Activated T-helper 1 cell treated with Interleukin-2 at 50 U/mL for 16 hours (primary cell): ENCODE measurements at places on chromosomes 6 and 20.

- DNase-seq: no peak
These were observed 153.0 kb downstream of the REV3L start for GRCh38 chr6:111329882-111330633.

GRCh38 chr6:14401246-14401645 is 283.7 kb downstream of the CD83 start:
- DNase-seq: no peak

GRCh38 chr20:62595491-62595890 is 46.8 kb upstream of the SLCO4A1 start:
- DNase-seq: no peak

GRCh38 chr6:33731751-33732282 is 14.9 kb downstream of the IP6K3 start:
- no peak for DNase-seq

- DNase-seq: no peak
These were observed 10.2 kb downstream of the RPRD1B start for GRCh38 chr20:38043512-38044300.

- DNase-seq: peak; percentile 51
These were observed 214.5 kb upstream of the ZNF184 start for GRCh38 chr6:27687154-27688013.

- DNase-seq: no peak
These were observed 311.4 kb downstream of the CLIC5 start for GRCh38 chr6:45704056-45704800.

DNA sequence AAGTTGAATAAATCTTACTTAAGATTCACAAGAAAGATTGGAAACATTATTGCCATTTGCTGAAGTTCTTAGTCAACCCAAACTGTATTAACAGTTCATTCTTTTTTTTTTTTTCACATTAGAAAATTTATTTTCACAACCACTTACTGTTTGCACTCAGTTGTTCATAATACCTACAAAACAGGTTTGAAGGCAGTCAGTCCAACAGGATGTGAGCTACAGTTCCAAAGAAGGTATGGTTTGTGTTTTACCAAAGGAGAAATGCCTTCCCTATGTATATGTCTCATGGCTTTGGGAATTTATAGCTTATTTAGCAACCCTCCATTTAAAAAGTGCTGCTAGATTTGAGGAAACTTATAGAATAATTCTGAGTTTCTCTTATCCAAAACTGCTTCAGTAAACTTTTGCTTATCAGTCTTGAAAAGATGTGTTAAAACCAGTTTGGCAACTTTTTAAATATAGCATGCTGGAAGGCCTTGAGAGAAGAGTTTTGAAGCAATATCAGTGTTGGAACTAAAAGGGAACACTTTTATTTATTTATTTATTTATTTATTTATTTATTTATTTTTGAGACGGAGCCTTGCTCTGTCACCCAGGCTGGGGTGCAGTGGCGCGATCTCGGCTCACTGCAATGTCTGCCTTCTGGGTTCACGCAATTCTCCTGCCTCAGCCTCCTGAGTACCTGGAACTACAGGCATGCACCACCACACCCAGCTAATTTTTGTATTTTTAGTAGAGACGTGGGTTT is 46.8 kb upstream of the RREB1 start:
- DNase-seq: no peak

DNA sequence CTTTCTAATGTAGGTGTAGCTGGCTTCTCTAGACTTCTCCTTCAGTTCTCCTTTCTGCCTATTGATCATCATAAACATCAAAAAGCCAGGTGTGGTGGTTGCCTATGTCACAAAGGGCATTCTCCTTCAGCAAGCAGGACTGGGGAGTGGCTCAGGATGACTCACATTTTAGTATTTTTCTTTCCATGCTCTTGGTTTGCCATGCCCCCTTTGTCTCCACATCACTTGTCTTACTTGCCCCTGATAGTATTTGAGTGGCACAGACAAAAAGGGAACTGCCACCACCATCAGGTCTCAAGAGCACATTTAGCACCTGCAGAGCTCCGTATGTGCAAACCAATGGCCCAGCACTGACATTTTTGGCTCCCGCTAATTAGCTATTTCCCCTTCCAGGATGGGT is 698.8 kb downstream of the DHX35 start:
- no peak for DNase-seq

GRCh38 chr6:88167352-88167937 is 1.3 kb upstream of the CNR1 start:
- no peak for DNase-seq

DNA sequence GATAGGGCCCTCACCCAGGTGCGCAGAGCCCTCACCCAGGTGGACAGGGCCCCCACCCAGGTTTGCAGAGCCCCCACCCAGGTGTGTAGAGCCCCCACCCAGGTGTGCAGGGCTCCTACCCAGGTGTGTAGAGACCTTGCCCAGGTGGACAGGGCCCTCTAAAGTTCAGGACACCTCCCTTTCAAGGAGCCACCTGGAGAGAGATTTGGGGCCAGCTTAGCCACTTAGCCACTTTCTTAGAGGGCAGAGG is 280.2 kb downstream of the TAF4 start:
- DNase-seq: no peak

DNA sequence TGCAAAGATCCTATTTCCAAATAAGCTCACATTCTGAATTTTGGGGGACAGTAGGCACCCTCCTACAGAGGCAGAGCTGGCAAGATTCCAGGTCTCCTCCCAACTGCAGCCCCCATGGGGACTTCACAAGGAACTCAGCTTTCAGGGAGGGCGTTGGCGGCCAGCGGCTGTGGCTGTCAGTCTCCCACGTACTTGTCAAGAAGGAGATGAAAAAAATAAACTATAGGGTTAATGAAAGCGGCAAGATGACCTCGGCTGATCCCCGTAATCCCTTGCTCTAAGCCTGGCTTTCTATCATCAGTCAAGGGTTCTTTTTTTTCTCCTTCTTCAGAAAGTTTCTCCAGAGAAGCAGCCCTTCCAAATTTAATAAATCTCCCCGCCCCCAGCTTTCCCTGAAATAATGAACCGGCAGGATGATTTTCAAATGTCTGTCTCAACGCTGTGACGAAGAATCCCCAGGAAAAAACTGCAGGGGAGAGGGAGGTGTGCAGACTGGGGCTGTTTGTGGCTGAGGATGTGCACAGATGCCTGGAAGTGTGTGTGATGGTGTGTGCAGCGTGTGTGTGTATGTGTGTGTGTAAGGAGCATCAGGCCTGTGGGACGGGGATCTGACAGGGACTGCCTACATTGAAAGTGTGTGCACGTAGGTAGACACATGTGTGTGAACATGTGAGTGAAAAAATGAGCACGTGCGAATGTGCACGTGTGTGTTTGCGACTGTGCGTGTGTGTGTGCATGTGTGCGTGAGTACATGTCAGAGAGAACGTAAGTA is 78.7 kb downstream of the SLC2A10 start:
- DNase-seq: no peak

DNA sequence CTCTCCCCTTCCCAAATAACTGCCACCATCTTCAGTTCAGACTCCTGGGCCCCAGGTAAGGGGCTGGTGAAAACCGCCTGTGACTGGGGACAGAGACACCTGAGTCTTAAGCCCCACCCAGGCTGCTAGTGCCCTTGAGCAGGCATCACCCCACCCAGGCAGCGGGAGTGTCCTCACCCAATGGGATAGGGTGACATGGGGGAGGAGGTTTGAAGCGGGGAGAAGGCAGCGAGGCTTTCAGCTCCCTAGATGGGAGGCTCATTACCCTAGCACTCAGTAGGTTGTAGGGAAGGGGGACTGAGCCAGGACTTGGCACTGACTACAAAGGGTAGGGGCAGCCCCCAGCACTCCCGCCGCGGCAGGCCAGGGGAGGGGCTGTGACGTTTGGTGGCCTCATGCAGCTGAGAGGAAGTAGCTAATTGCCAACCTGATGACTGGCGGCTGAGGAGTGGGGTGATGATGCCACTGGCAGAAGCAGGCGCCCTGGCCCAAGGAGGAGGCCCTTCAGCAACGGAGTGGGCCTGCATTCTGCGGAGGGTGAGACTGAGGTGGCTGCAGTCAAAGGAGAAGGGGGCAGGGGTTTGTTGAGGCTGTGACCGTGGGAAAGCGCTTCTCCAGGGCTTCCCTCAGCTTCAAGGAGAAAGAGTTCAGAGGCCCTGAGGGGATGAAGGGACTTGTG is 126.9 kb downstream of the MRPL14 start:
- no peak for DNase-seq

DNA sequence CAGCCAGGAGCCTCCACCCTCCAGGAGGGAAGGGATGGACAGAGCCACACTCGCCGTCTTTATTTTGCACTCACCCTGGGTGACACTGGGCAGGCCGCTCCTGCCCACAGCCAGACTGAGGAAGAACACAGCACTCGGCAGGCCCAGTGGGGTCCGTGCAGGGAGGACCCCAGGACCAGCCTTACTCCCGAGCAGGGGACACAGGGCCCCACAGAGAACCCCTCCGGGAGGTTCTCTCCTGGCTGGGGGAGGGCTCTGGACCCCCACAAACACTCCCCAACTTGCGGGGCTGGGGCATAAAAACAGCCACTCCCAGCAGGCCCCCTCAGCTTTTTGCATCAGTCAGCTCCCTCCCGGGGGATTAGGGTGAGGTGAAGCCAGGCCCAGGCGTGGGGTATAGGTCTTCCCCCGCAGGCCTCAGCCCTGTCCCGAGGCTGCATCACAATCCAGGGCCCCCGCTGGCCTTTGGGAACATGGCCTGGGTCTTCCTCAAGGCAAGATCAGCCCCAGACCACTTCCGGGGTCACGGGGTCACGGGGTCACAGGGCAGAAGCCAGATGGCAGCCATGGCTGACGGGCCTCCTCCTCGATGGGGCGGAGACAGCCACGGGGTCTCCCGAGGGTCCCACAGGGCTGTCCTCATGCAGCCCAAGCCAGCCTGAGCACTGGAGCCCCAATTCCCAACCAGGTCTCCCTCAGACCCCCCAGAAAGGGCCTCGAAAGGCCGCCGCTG is 3.2 kb downstream of the TNFRSF6B start:
- no peak for DNase-seq

GRCh38 chr6:32045811-32046449 is 7.7 kb downstream of the CYP21A2 start:
- no peak for DNase-seq
